ENCODE measurements at places on chromosomes 11 and 22.

GRCh38 chr11:117281159-117281558 lies 10.0 kb upstream of the BACE1-AS start:
- no peak for DNase-seq

DNA sequence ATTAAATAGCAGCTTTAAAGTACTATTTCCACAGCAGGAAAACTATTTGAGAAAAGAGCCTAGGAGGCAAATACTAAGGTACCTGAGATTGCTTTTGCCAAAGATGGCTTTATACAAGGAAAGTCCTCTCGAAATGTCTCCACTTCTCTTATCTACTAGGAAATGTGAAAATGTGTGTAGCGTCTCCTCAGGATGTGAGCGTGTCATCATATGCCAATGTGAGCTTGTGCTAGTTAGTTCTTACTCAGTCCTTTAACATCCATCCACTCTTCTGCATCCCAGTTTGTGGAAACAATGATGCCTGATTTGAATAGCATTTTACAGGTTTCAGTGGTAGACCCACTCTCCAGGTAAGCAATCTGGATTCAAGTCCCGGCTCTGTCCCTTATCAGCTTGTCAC lies 421.0 kb downstream of the DYNC2H1 start:
- no peak for DNase-seq

- DNase-seq: peak; percentile 87
Observed at GRCh38 chr11:35146074-35146521, 7.1 kb downstream of the CD44 start.

DNA sequence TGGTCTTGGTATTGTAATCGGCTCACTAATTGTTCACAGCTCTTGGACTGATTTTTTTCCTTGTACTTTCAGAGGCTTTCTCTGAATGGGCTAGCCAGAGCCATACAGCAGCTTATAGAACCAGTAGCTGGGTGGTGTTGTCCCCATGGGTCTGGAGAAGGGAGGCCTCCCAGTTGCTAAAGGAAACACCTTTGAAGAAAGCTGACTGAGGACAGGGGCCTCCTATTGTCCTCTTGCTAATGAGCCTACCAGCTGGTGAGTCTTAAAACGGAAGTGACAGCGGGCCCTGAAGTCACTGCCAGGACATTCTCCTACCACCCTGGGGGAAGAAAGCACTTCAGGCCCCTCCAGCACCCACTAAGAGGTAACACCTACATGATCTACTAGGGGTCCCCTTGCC lies 9.9 kb downstream of the FADS3 start:
- DNase-seq: no peak

DNA sequence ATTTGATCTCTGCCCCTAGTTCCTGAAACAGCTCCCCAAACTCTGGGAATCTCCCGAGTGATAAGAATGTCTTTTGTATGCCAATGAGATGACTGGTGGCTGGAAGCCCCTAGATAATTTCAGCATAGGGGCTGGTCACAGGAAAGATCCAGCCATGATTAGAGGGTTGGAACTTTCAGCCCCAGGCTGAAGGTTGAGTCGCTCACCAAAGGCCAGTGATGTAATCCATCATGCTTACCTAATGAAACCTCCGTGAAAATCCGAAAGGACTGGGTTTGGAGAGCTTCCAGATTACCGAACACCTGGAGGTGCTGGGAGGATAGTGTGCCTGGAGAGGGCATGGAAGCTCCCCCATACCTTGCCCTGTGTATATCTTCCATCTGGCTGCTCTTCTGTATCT lies 26.0 kb downstream of the LRRC32 start:
- DNase-seq: no peak

- DNase-seq: peak; percentile 73
Observed at GRCh38 chr11:66429983-66430602, 8.6 kb downstream of the MRPL11 start.

DNA sequence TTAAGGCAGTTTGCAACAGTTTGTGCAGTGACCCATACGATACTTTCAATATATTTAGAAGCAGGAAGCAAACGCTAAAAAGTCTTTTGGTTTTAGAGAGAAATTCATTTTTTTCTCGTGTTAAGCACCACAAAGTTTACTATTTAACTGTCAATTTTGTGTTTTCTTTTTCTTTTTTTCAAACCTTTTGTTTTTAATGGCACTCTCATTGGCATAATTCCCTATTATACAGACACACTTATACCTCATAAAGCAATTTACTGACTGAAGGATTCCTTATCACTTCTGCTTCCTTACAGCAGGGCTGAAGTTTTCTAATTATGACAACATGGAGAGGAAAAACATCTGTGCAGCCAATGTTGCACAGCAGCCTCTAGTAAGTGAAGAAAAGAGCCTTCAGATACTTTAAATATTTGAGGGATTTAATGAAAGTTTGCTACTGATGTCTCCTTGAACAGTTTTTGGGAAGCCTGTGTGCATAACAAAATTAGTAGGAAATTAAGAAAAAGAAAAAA lies 2191.2 kb downstream of the LRRC4C start:
- no peak for DNase-seq

DNA sequence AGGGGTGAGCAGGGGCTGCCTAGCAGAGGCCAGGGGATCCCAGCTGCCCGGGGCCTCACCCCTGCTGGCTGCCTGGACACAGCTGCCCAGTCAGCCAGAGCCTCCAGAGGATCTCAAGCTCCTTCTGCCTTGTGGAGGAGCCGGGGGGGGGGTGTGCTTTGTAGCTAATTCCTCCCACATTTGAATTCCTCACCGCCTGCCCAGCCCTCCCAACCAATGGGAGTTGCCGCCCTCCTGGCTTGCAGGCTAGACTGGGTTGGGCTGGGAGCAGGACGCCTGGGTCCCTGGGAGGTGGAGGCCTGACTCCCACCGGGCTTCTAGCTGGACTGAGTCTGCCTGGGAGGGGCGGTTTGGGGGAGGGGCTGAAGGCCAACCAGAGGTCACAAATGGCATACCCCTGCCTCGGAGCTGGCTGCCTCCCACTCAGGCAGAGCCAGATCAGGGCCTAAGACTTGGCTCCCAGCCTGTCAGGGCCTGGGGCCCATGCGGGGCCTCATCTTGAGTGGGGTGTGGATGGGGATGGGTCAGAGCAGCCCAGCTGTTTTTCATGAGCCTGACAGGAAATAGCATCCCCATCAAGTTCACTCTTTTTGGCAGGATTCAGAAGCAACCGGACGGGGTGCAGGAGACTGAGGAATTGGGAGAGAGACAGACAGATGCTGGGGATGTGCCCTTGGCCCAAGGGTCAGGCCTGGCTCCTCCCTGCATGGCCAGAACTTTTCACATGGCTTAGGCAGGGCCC lies 29.2 kb upstream of the PDE2A start:
- no peak for DNase-seq

DNA sequence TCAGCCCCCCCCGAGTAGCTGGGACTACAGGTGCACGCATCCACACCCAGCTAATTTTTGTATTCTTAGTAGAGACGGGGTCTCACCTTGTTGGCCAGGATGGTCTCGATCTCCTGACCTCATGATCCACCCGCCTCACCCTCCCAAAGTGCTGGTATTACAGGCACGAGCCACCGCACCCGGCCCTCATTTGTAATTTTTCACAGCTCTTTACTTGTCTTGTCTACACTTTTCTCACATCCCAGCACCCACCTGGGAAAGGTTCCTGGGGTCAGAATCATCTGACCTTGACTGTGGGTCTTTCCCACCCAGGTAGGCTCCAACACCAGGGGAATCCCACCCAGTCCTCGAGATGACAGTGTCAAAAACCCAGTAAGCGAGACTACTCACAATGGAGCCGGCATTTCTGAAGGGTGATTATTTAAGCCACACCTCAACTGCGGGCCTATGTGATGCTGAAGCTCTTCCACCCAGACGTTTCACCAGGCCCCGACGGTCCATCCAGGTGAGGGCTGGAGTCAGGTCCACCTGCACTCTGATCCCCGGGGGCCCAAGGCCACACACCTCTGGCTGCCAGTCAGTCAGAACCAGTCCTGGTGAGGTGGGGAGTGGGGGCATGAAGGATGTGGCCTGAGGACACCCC lies 23.4 kb downstream of the CELSR1 start:
- no peak for DNase-seq

GRCh38 chr11:119258983-119259382 lies 52.8 kb downstream of the CBL start:
- no peak for DNase-seq

DNA sequence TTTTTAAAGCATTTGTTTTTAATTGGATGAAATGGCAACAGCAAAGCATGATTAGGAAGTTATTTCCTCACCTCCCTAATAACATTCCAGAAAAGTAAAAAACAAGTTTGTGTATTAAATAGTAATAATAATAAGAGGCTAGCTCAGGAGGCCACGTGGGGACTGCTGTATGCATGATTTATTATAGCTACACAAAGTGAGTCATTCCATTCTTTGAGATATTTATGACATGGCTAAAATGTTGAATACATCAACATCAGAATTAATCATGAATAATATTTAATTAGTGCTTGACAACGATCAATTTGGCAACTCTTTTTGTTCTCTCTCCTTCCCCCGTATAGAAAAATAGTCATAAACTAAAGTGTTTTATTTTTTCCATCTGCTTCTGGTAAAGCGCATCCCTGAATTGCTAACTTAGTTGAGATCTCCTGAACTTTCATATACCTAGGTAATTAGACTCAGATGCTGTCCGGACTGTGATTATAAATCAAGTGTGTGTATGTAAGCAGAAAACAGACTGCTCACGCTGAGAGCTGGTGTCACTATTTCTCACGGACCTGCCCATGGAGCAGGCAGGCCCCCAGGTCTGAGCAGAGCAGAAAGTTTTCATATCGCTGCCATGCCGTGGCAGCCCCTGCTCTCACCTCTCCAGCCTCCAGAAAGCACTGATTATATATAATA lies 125.7 kb downstream of the WT1 start:
- no peak for DNase-seq

- no peak for DNase-seq
Observed at GRCh38 chr11:96647621-96648020, 257.8 kb downstream of the JRKL start.

DNA sequence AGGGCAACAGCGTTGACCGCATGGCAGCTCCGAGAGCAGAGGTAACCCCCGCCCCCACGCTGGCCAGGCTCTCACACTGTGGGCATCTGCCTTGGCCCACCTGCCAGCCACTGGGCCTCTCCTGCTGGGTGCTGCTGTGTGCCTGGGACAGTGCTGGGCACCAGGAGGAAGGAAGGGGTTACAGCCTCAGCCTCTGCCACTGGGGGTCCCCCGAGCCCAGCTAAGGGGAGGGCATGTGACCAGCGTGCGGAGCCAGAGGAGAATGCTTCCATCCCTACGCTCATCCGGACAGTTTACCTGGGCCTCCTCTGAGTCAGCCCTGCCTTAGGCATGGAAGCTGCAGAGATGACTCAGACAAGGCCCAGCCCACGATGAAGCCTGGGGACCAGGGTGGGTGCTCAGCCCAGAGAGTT lies 10.9 kb downstream of the NCF4 start:
- DNase-seq: no peak

GRCh38 chr22:36673821-36674220 lies 29.7 kb downstream of the CACNG2 start:
- no peak for DNase-seq

DNA sequence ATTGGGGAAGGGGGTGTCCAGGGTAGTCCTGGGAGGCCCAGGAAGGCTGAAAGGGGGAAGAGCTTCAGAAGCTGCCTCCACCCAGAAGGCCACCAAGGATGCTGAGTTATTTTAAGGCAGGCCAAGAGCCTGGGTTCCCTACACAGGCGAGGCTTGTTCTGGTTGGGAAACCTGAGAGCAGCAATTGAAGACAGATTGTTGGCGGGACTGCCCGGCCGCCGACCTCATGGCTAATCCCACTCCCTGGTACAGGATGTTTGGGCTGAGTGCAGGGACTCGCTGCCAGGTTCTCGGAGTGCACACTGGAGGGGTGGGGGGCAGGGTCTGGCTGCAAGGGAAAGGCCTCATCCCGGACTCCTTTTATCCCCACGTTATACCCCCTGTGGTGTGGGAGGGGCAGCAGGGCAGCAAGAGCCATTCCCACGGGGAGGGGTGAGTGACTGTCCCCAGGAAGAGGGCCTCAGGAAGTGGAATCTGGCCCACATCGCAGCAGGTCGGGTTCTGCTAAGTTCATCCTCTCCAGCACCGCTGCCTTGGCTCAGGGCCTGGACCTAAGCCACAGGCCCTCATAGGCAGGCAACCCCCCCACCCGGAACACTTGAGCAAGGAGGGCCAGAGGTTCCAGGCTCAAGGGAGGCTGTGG lies 43.6 kb upstream of the PRR5 start:
- no peak for DNase-seq

- DNase-seq: no peak
Observed at GRCh38 chr11:79482800-79483199, 42.0 kb upstream of the TENM4 start.

DNA sequence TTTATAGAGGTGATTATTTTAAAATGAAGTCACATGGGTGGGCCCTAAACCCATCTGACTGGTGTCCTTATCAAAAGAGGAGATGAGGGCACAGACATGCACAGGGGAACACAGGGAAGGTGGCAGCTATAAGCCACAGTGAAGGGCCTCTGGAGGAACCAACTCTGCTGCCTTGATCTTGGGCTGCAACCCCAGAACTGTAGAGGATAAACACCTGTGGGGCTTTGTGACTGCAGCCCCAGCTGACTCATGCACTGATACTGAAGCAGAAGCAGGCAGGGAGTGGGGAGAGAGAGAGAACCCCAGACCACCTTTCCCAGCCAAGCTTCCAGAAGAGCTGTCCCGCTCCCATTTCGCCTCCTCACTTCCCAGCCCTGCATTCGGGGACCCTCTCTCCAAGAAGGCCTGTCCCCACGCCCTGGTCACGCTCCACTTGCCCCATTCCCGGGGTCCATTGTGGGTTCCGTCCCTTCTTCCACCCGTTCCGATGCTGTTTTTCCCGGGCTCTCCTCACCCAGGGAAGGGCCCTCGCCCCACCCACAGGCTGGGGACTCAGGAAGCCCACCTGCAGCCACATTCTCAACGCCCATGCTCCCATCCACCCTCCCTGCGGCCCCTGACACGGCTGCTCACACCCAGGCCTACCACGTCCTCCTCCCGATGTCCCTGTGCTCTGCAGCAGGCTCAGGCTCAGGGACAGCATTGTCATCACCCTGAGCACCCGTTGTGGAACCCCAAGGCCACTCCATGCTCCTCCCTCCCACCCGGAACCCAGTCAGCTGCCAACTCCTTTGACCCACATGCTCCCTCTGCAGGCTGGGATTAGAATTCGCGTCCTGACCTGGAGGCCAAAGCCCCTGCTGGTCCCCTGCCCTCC lies 90.8 kb upstream of the SHANK2 start:
- peak; percentile 6 for DNase-seq
